ENCODE measurements at places on chromosomes 2 and 18.

- DNase-seq = peak; percentile 95
These were observed 182.0 kb downstream of the TCF4 start for GRCh38 chr18:55405893-55406406.

DNA sequence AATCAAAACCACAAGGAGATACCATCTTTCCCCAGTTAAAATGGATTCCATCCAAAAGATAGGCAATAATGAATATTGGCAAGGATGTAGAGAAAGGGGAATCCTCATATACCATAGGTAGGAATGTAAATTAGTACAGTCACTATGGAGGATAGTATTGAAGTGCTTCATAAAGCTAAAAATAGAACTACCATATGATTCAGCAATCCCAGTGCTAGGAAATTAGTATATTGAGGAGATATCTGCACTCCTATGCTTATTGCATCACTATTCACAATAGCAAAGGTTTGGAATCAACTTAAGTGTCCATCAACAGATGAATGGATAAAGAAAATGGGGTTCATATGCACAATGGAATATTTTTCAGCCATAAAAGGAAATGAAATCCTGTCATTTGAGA, 251.2 kb downstream of the ZNF804A start:
- peak; percentile 40 for DNase-seq

- DNase-seq = no peak
These were observed 2.6 kb downstream of the STK25 start for GRCh38 chr2:241505781-241506201.

DNA sequence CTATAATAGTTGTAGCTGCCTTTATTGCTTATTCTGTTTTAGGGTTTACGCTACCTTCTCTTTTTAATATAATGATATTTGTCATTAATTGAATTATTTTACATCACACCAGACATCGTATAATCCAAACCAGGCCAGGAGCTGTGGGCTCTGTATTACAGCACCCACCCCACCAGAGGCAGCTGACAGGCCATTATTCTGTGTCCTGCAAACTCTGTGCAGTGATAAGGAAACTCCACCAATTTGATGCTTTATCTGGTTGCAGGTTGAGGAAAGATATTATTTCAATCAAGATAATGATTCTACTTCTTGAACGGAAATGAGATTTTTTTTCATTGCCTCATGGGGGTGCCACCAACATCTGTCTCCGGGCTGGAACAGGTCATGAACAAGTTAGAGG, 227.3 kb downstream of the ZBTB7C start:
- no peak for DNase-seq

DNA sequence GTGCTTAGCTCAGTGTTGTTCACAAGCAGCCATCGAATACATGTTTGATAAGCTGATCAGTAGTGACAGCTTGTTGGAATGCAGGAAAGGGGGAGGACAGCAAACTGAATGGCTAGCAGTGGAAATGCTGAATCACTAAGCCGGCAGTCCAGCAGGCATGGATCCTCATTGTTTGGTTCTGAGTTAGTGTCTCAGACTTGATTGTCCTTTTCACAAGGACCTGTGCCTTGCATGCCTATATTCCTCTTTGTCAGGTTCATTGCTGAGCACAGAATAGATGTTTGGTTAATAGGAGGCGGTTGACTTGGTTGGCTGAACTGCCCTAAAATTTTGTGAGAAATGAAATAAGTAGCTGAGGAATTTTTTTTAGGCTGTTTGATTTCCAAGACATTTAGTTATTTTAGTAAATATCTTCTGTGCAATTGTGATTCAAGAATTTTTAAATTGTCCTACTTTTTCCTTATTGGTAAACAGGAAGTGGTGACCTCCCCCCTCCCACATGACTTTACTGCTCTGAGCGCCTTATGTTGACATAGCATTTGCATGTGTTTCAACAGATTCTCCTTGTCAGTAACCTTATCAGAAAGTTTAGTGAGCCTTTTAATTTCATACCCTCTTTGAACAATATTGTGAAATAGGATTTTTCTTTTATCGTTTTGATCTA, 21.4 kb upstream of the STON1 start:
- DNase-seq = peak; percentile 59

GRCh38 chr2:21223618-21224017, 99.8 kb downstream of the TDRD15 start:
- DNase-seq = no peak

- DNase-seq = peak; percentile 79
These were observed 3.2 kb downstream of the NRP2 start for GRCh38 chr2:205685314-205686055.

GRCh38 chr2:240875228-240876034, 6.8 kb downstream of the AGXT start:
- no peak for DNase-seq

DNA sequence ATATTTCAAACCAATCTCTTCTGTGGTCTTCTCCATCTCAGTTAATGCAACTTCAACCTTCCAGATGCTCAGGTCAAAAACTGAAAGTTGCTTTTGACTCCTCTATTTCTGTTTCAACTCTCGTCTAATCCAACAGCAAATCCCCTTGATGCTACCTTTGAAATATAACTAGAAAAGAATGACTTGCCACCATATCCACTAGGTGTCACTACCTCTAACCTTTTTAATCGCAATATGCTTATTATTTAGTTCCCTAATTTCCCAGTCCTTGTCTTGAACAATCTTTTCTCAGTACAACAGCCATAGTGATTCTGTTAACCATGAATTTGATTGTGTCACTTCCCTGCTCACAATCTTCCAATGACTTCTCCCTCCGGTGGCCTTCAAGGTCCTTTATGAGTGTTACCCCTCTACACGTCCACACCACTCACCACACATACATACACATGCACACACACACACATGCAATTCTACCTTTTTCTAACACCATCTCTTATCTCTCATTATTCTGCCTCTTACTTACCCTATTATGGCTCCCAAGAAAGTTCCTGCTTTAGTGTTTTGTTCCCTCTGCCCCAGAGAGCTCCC, 245.5 kb upstream of the KCNJ3 start:
- DNase-seq = peak; percentile 7

DNA sequence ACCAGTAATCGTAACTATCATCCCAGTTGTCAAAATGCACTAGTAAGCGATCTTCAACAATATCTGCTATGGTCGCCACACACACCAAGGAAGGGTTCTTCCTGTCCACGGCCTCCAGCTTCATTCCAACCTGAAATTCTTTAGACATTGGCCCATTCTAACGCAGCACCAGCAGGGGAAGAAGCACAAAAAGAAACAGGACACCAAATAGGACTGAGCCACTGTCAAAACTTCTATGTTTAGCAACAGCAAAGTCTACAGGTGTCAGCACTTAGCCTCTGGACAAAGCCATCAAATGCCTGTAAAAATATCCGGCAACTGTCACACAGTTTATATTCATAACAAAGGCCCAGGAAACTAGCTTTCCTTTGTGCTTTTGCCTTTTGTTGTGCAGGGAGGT, 175.0 kb downstream of the L3MBTL4 start:
- DNase-seq = no peak

DNA sequence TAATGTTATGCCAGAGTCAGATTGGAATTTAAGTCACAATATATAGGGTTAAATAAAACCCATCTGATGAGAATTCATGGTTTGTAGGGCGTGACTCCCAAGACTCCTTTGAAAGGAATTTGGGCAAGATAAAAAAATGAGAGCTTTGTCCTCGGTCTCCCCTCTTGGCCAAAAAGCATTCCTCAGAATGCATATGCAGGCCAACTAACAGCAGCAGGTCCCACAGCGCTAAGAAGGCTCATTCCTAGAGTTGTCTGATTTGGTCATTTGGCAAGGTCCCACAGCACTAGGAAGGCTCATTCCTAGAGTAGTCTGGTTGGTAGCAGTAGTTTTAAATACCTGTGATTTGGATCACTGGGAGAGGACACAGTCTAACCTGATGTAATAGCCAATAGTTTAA, 106.3 kb upstream of the B3GNT2 start:
- no peak for DNase-seq

GRCh38 chr2:158174495-158174894, 72.8 kb downstream of the UPP2 start:
- no peak for DNase-seq

- DNase-seq = no peak
These were observed 11.1 kb downstream of the CHRNA1 start for GRCh38 chr2:174753038-174753633.

- DNase-seq = peak; percentile 23
These were observed 334.5 kb downstream of the SMAD2 start for GRCh38 chr18:47595831-47596501.

- no peak for DNase-seq
These were observed 297.3 kb downstream of the MTX2 start for GRCh38 chr2:176566496-176566895.

DNA sequence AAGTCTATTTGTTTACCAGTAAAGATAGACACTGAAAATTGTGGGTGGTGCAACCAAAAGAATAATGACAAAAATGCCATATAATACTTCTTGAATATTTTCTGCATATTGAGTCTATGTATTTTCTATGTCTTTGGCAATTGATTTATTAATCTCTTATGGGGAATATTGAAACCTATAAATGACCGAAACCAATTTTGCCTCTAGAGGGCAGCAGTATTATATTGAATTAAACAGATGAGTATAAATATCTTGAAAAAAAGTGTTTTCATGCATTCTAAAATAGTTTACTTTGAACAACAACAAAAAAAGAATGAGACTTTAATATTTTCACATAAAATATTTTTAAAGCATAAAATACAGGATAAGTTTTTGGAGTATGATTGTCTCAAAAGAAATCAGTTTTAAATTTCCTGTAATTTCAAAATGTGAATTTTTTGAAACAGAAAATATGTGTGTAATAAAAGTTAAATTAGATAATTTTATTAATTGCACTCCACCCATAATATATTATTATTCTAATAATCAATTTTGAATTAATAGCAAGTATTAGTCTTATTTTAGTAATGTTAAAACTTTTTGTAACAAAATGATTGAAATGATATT, 49.9 kb upstream of the CALCRL start:
- DNase-seq = peak; percentile 63

- DNase-seq = no peak
These were observed 60.4 kb upstream of the NABP1 start for GRCh38 chr2:191617575-191617974.

GRCh38 chr2:9310377-9310776, 103.8 kb downstream of the ASAP2 start:
- peak; percentile 92 for DNase-seq

- no peak for DNase-seq
These were observed 192.1 kb downstream of the MGAT5 start for GRCh38 chr2:134445985-134446382.

- peak; percentile 30 for DNase-seq
These were observed 806.4 kb downstream of the TRIB2 start for GRCh38 chr2:13522917-13523821.

- DNase-seq = no peak
These were observed 113.7 kb downstream of the B3GNT2 start for GRCh38 chr2:62309465-62310091.

DNA sequence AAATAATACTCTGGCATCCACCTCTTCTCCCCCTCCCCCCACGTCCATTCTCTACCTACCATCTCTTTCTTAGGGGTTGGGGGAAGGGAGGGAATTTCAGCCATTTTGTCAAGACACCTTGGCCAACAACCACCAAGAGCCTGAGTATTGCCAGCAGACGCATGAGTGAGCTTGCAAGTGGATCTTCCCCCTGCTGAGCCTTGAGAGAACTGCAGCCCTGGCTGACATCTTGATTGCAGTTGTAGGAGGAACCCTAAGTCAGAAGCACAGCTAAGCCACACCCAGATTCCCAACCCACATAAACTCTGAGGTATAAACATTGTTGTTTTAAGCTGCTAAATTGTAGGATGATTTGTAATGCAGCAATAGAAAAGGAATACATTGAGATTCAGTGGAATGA, 165.6 kb downstream of the TMEFF2 start:
- peak; percentile 55 for DNase-seq

GRCh38 chr18:79596446-79597175, 83.0 kb upstream of the CTDP1 start:
- DNase-seq = no peak

DNA sequence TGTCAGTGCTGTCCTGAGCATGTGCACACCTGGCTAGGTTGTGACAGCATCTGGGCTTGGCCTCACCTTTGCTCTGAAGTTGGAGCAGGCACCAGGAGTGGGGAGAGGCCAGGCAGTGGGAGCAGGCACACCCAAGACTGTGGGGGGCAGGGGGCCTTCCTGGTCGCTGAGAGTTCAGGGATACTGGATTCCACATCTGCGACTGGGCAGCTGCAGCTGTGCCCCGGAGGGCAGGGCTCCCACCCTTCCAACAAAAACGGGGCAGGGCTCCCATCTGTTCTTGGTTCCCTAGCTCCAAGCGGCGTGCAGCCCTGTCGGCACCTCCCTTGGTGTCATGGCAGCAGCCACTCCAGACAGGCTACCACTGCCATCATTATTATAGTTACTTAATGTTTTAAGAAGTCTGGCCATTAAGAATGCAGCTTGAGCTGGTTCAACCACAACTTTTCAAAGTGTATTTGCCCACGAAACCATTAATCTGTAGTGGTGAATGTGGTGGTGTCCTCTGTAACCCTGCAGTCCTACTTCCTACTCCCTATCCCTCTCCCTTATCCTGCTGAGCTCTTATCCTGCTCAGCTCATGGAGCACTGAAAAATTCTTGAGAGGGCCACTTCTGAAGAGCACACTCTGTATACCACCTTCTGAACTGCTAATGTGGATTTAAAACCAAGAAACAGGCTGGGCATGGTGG, 48.0 kb upstream of the RAB1A start:
- no peak for DNase-seq

Measured in ELR (cell line).